C1 segment of cervical spinal cord (tissue), 14 donors: ENCODE measurements at places on chromosomes 16 and 17.

- peak; percentile 33 for DNase-seq
These were observed 16.6 kb downstream of the LDHD start for GRCh38 chr16:75099738-75100602.

- DNase-seq = no peak
These were observed 4.9 kb downstream of the TPSG1 start for GRCh38 chr16:1220098-1220728.

DNA sequence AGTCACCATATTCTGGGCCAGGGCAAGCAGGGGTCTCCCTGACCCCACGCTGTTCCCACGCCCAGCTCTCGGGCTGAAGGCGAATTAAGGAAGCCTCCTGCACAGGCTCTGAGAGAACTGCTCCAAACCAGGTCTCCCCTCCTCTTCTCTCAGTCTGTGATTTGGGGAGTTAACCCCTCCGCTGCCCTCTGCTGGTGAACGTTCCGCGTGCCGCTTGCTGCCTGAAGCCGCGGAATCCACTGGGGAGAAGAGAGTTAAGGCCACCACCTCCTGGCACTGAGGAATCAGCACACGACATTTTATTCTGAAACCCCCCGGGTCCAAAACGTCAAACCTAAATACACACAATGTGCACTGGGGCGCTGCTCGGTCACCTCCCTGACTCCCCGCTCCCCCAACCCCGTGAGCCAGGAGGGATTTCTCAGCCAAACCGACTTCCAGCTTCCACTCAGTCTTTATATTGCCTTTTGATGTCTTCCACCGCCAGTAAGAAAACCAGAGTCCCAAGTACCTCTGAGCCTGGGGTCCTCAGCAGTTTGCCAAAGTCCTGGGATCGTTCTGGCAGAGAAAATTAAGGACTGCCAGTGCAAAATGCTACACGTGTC, 54.4 kb upstream of the RCVRN start:
- DNase-seq = peak; percentile 96

- no peak for DNase-seq
These were observed 3.0 kb downstream of the CES5A start for GRCh38 chr16:55872130-55872529.

DNA sequence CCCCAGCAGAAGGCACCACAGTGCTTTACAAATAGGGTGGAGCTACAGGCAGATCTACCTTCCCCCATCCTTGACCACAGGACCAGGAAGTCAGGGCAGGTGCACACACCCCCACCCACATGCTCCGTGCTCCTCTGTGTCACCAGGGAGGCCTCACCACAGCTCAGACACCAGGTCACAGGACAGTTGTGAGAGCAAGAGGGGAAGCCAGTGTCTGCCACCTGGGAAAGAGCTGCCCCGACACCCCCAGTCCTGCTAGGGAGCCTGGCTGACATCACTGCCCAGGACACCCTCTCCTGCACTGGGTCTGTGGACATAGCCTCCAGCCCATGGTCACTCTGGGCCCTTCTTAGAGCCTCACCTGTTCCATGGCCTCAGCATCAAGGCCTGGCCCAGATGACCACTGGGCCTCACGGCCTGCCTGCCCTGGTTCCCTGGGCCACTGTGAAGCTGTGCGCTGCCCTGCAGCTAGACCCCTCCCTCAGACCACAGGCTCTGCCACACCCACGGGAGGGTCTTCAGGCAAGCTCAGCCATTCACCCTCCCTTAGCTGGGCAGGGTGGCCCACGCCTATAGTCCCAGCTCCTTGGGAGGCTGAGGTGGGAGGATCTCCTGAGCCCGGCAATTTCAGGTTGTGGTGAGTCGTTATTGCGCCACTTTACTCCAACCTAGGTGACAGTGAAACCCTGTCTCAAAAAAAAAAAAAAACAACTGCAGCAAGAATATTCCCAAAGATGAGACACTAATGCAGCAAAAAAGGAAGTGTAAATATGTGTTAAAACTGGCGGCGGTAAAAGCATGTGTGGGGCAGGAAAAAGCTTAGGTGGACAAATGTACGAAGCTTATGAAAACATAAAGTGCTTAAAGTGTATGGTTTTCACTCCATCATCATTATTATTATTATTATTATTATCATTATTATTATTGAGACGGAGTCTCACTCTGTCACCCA, 14.2 kb downstream of the POLR3K start:
- no peak for DNase-seq
